ENCODE measurements at places on chromosomes 16 and 17. TPM values are rescaled to one million over a fixed set of nuclear protein-coding genes. Genes with fewer than 3 reads are reported as not detected.

KRTAP1-1 gene
- not detected for total RNA-seq

RGS11 gene
- total RNA-seq = 0.52 TPM

KCNG4 gene
- not detected for total RNA-seq

ABCC11 gene
- not detected for total RNA-seq

CA4 gene
- 4.2 TPM for total RNA-seq

ICAM2 gene
- 43.3 TPM for total RNA-seq

FOXC2 gene
- under 0.01 TPM for total RNA-seq

TEX19 gene
- total RNA-seq = 0.52 TPM

SLC52A1 gene
- not detected for total RNA-seq

KREMEN2 gene
- 1.6 TPM for total RNA-seq

KRT33B gene
- not detected for total RNA-seq

FN3K gene
- 4.7 TPM for total RNA-seq

NUPR1 gene
- total RNA-seq = 3.7 TPM

KRT32 gene
- not detected for total RNA-seq

PSMC3IP gene
- total RNA-seq = 2.1 TPM

DPEP1 gene
- total RNA-seq = not detected

RBL2 gene
- total RNA-seq = 60.5 TPM

PLD2 gene
- total RNA-seq = 9.9 TPM

GRB7 gene
- not detected for total RNA-seq

E2F4 gene
- total RNA-seq = 32.4 TPM

Measured in skeletal muscle tissue (tissue), 5 donors.